Left lung (tissue), 14 donors: ENCODE measurements at places on chromosomes 5 and 9. TPM values are rescaled to one million over a fixed set of nuclear protein-coding genes. Genes with fewer than 3 reads are reported as not detected.

SLC4A9 gene
- not detected for total RNA-seq

GRCh38 chr5:158285698-158286097 is 426.8 kb upstream of the CLINT1 start:
- no peak for DNase-seq

- DNase-seq: no peak
Measured at GRCh38 chr5:158421319-158421718, 562.4 kb upstream of the CLINT1 start.

GRCh38 chr5:164265566-164265965 is 760.1 kb downstream of the MAT2B start:
- no peak for DNase-seq

DNA sequence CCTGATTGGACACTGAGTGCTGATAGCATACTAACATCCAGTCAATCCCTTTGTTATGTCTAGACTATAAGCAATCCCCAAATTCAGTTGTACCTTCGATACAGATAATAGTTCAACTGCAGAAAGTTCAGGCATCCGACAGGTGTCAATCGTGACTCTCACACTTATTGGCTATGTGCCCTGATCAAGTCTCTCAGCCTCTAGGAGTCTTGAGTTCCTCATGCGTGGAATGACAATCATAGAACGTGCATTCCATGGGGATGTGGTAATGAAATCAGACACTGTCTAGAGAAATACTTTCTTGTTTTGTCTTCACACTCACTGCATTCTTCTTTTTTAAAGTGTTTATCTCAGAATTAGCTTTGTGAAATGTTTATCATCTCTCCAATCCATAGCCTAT is 4.8 kb downstream of the ANKRD34B start:
- no peak for DNase-seq
